ACHN (cell line): ENCODE measurements at places on chromosomes 16 and 17.

- no peak for DNase-seq
Measured at GRCh38 chr17:27449541-27449940, 6.7 kb upstream of the KSR1 start.

DNA sequence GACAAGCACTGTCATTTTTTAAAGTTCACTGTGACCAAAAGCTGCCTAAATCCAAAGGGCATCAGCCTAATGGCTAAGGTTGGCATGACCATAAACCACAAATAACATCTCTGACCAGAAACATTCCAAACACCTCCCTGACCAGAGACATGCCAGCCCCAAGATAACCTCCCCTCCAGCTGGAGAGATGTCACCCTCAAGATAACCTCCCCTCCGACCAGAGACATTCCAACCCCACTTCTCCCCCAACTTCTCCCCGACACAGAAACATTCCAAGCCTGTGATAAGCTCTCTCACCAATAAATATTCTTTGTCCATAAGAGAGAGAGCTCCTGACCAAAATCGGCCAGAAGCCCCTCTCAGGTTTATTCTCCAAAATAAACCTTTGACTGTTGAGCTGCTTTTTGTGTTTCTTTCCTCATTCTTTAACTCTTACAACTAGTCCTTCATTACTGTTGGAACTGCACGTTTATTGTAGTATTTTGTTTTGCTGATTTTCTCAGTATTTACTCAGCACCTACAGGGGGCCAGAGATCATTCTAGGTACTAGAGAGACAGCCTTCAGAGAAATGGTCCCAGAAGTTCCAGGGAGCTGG is 325.6 kb downstream of the SLC39A11 start:
- no peak for DNase-seq

DNA sequence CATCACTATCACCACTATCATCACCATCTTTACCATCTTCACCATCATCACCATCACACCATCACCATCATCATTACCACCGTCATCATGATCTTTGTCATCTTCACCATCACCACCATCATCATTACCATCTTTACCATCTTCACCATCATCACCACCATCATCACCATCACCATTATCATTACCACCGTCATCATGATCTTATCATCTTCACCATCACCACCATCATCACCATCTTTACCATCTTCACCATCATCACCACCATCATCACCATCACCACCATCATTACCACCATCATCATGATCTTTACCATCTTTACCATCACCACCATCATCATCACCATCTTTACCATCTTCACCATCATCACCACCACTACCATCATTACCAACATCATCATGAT is 10.2 kb upstream of the ZNF469 start:
- DNase-seq: no peak

GRCh38 chr17:75950855-75951554 is 10.2 kb upstream of the FBF1 start:
- peak; percentile 71 for DNase-seq

- DNase-seq: no peak
Measured at GRCh38 chr17:75813081-75814020, 28.7 kb downstream of the UNK start.
